Activated CD4-positive, alpha-beta T cell treated with anti-CD3 and anti-CD28 coated beads for 36 hours (primary cell): ENCODE measurements at places on chromosomes 2 and 18. TPM values are rescaled to one million over a fixed set of nuclear protein-coding genes. Genes with fewer than 3 reads are reported as not detected.

Gene HJURP
- 94.6 TPM for total RNA-seq

Gene NYAP2
- not detected for total RNA-seq

Gene ATOH8
- total RNA-seq, result not detected

Gene MYCN
- total RNA-seq, result 0.18 TPM

Gene CLEC4F
- total RNA-seq, result not detected

Gene MLPH
- total RNA-seq, result 1.2 TPM

DNA sequence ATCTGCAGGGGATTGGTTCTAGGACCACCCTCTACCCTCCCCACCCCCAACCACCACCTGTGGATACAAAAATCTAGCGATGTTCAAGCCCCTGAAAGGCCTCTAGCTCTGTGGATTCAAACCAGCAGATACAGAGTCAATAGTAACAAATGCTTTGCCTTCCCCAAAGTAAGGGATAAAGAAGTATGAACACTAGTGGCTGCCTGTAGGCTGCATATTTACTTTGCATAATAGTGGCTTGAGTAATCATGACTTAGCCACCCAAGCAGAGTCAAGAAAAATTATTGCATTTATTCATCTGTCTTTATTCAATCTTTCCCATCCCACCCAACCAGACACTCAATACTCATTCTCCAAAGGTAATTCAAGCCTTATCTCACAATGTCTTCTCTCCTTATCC lies 43.8 kb downstream of the SOCS6 start:
- DNase-seq, result no peak

GRCh38 chr2:181528441-181528840 lies 71.3 kb downstream of the ITGA4 start:
- no peak for DNase-seq

- DNase-seq, result no peak
Measured at GRCh38 chr2:211836409-211836808, 702.2 kb downstream of the ERBB4 start.

DNA sequence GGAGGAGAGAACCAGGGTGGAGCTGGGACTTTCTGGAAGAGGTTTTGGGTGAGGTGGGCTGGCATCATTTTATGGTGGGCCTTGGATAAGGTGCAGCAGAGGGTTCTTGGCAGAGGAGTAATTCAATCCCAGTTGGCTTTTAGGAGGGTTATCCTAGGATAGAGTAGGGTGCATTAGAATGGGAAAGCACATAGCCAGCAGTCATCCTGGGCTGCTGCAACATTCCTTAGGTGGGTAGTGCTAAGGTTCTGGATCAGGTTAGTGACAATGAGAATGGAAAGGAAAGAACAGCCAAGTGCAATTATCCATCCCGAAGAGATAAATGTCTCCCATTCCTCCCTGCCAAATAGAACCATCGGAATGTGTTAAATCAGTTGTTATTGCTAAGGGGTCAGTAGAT lies 157.3 kb upstream of the SPRED2 start:
- DNase-seq, result no peak

DNA sequence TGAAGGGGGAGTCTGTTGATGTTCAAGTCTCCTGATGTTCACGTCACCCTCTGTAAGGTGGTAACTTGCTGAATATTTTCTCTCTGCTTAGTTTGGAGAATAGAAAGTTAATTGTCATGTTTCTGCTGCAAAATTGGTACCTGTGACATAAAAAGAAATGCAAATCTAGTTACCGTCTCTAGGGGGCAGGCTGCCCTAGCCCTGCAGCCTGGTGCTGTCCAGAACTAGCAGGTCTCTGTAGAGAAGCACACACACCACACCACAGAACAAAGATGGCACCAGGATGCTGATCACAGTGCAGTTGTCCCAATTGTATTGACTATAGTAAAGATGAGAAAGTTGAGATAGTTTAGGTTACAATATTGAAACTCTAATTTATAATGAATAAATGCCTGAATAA lies 47.0 kb downstream of the SLC9A4 start:
- DNase-seq, result peak; percentile 52

DNA sequence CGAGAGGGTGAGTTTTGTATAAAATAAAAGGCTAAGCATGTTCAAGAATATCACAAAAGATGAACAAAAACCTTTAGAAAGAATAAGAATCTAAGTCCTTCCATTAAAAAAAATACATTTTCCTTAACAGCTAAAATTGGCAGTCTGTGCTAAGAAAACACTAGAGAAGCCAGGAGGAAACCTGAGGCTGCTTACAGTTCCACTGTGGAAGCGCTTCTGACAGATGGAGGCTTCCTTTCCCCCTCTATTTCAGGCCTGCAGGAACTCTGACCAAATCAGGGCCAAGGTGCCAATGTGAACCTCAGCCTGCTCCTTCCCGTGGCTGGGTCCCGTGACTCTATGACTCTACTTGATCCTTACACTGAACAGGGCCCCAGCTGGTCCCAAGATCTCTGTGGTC lies 108.1 kb upstream of the ARHGAP28 start:
- no peak for DNase-seq

DNA sequence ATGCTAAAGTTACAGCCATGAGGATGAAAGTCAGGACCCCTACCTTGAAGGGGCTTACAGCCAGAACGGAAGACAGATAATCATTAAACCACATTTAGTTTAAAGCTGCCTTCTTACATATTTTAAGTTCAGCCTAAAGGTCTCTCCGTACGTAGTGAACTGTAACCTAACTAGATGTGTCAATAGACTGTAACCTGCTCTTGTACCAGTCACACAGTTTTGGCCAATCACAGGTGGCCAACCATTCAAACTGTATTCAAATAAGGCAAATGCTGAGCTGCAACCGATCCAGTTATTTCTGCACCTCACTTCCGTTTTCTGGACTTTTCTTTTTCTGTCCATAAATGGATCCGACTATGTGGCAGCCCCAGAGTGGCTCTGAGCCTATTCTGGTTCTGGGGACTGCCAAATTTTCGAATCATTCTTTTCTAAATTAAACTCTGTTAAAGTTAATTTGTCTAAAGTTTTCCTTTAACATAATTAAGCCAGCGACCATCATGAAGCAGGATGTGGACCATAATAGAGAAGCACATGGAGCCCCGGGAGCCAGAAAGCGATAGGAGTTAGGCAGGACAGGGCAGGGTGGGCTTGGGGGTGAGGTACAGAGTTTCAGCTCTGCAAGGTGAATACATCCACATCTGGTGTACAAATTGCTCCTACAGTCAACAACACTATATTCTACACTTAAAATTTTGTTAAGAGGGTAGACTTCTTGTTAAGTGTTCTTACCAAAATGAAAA lies 48.4 kb upstream of the YPEL5 start:
- no peak for DNase-seq

DNA sequence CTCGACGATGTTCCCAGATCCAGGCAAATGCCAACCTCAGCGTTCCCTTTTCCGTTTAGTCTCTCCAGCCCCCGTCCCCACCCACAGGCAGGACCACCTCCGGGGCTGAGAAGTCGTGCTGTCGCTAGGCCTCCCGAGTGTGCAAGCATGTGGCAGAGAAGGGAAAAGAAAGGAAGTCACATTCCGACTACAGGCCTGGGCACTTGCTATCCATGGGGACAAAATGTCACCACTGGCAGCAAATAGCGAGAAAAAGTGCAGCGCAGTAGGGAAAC lies 420 bp downstream of the PIGN start:
- no peak for DNase-seq

DNA sequence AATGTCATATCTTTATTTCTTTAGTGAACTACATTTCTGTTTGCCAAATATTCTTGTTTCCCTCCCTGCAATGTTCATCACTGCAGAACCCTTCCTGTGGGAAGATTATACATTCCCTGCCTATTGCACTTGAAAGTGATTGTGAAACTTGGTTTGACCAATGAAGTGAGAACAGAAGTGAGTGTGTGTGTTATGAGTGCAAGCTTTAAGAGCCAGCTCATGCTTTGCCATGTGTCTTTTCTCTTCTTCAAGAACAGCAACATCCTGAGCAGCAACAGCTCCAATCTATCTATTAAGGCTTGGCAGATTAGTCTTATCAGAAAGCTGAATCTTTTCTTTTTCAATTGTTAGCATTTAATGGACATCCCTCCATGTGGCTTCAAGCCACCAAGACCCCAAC lies 42.0 kb upstream of the UBE2E3 start:
- DNase-seq, result no peak

GRCh38 chr18:67731851-67732250 lies 215.3 kb upstream of the DSEL start:
- DNase-seq, result no peak

GRCh38 chr2:138294451-138294850 lies 207.1 kb upstream of the SPOPL start:
- DNase-seq, result no peak

- DNase-seq, result no peak
Measured at GRCh38 chr2:133167990-133168389, 400.3 kb downstream of the NCKAP5 start.

- DNase-seq, result no peak
Measured at GRCh38 chr18:35422237-35422636, 45.1 kb upstream of the ZNF396 start.

- DNase-seq, result no peak
Measured at GRCh38 chr2:191899410-191899809, 52.5 kb upstream of the CAVIN2 start.

- DNase-seq, result no peak
Measured at GRCh38 chr2:129766374-129766993, 213.0 kb upstream of the RAB6C start.

DNA sequence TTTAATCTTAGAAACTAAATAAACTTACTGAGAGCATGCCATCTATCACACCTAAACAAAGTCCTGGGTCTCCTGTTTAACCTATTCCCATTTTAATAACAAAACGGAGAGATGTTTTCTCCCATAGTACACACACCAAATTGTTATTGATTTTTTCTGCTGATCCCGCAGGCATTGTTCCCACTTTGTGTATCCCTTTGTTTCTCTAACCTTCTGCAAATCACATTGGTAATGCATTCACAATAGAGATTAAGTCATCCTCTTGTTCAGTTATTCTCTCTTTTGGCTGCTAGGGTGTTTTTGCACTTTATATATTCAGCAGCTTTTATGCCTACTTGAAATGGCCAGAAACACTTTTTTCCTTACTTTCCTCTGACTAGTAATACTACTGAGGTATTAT lies 1071.9 kb upstream of the CDH2 start:
- no peak for DNase-seq
